ENCODE measurements at places on chromosomes 5 and 9.

DNA sequence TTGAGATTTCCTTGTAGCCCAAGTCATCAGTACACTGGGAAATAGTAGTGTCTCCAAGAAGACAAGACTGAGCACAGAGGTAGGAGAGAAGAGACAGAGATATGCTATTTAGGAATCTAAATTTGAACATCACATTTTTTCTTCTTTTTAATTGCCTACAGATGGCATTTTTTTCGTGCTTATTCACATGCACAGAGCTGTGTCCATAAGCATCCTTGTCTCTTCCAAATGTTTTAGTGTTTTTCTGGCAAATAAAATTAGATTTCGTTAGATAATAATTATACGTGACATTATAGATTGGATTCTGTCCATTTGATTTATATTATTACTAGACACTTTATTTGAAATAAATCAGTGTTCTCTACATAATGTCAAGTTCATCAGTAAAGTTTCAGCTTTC lies 80.9 kb downstream of the PRR16 start:
- DNase-seq: no peak

- no peak for DNase-seq
Observed at GRCh38 chr5:92505145-92505544, 1075.9 kb downstream of the NR2F1-AS1 start.

DNA sequence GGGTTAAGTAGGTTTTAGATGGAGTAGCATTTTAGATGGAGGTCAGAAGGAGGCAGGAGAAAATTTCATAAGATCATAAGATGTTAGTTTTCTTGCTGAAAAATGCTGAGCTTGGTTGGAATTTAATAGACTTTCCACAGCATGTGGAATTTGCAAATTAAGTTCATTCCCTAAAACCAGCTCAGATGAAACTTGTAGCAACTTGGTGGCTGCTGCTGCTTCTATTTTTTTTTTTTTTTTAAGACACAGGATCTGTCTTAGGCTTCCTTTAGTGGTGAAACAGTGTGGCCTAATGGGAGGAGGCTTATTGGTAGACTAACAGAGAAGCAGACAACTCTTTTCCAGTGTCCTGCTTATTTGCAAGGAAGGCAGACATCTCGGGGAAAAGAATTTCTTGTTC lies 154.5 kb downstream of the AOPEP start:
- DNase-seq: no peak

- no peak for DNase-seq
Observed at GRCh38 chr9:21852754-21853153, 50.3 kb downstream of the MTAP start.

Measured in globus pallidus (tissue), 1 donor.